Psoas muscle (tissue), 8 donors: ENCODE measurements at places on chromosomes 6 and 20.

DNA sequence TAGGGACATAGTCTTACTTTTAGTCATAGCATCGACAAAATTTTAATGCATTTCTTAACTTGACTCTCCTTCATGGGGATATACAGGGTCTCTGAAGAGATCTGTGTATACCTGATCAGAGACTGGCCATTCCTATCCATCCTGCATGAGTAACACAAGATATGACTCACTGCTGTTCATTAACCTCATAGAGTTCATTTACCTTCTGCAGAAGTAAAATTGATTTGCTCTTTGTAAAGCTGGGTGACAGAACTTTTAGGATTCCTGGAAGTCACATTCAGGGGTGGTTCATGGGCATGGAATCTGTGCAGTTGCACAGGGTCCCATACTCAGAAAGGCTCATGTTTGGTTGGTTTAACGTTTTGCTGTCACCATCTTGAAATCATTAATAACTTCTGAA, 53.2 kb downstream of the PDE7B start:
- no peak for DNase-seq

DNA sequence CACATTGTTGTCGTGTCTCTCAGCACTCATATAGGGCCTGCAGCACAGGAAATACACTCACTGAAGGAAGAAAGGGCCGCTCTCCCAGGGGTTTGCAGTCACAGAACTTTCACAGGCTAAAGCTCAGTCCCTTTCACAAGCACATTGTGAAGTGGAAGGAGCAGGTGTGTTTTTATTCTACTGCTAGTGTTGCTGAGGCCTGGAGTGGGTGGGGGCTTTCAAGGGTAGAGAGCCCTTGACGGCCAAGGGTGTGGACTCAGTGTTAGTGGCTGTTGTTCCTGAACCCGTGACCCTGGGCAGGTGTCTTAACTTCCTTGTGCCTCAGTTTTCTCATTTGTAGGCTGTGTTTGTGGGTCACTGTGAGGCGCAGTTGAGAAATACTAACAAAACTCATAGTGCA, 66.2 kb upstream of the SLC22A1 start:
- DNase-seq = no peak

DNA sequence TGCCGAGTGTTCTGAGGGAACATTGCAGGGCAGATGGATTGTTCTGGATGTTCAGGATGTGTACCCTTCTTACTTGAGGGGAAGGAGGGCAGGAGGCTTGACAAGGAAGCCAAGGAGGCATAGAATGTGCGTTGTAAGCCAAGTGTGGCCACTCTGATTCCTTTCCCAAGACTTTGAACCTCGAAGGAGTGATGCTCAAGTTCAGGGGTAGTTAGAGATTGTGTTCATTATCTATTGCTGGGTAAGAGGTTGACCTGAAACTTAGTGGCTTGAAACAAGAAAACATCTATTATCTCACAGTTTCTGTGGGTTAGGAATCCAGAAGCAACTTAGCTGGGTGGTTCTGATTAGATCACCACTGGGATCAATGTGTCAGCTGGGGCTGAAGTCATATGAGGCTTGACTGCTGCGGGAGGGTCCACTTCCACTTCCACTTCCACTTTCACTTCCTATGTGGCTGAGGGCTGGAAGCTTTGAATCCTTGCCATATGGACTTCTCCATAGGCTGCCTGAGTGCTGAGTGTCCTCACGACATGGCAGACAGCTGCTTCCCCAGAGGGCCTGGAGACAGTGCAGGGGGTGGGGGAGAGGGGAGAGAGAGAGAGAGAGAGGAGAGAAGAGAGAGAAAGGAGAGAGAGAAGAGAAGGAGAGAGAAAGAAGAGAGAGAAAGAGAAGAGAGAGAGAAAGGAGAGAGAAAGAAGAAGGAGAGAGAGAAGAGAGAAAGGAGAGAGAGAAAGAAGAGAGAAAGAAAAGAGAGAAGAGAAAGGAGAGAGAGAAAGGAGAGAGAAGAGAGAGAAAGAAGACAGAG, 6.9 kb upstream of the CD40 start:
- no peak for DNase-seq

DNA sequence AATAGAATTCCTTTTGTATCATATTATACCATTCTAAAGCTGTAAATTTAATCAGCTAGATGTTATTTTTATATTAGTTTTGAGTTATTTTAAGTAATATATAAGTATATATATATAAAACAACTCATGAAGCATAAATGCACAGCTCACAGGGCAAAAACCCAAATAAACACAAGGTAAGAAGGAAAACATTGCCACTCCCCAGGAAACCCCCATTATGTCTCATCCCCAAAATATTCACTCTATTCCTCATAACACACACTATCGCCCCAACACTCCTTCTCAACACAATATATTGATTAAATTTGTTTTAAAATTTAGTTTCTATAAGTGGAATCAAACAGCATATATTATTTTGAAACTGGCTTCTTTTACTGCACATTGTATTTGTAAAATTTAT, 98.6 kb upstream of the FAM83B start:
- DNase-seq = no peak

DNA sequence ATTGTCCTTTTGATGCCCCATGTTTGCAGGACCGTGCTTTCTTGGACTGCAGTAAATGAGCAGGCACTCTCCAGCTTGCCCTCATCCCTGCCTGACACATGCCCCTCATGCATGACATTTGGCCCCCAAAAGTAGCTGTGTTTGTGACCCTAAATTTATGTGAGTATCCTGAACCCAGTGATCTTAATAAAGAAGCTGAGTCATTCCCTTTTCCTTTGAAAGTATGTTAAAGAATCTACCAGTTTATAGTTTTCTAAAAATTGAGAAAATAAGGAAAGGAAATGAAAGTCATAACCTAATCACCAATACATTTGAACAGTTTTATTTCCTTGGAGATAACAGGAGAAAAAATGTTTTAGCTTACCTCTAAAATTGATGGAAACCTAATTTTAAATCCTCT, 3.4 kb upstream of the SLC22A23 start:
- DNase-seq = no peak

GRCh38 chr6:441126-441920, 49.8 kb downstream of the IRF4 start:
- no peak for DNase-seq

DNA sequence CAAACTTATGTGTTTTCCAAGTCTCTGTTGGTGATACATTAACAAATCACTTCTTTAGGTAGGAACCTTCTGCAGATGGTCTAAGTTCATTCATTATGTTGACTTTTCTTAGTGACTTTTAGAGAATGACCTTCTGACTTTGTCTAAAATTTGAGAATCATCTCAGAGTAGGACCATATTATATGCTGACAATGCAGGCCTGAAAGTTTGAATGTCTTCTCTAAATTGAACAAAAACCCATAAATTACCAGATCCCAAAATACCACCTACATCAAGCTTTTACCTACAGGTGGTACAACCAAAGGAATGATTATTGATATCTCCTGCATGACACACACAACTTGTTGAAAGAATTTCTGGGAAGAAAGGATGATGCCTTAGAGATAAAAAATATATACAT, 191.5 kb downstream of the SOD2 start:
- DNase-seq = no peak

GRCh38 chr20:49595346-49595745, 27.4 kb upstream of the PTGIS start:
- DNase-seq = no peak
